ENCODE measurements at places on chromosomes 3 and 15.

- DNase-seq = no peak
These were observed 8.2 kb downstream of the HAPLN3 start for GRCh38 chr15:88887068-88887580.

- no peak for DNase-seq
These were observed 157.9 kb upstream of the HES1 start for GRCh38 chr3:193978030-193978429.

- DNase-seq = no peak
These were observed 2.0 kb upstream of the BHLHE40 start for GRCh38 chr3:4977001-4977852.

DNA sequence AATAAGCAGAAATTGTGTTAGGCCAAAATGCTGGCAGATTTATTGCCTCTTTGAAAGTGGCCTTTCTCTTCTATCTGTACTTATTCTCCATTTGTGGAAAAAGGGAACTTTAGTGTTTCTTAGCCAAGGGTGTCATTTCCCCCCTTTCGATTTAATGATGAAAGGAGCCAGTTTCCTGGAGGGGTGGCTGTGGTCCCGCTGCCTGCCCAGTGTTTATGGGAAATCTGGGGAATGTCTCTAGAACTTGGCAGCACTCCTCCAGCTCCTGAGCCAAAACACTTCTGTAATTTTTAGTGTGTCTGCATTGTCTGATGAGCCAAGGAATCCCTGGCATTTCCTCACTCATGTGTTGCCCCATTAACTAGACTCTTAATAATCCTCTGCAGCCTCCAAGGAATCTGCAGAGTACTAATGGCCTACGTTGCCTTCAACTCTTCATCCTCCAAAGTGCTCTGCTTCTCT, 448.8 kb downstream of the GRM7 start:
- no peak for DNase-seq

DNA sequence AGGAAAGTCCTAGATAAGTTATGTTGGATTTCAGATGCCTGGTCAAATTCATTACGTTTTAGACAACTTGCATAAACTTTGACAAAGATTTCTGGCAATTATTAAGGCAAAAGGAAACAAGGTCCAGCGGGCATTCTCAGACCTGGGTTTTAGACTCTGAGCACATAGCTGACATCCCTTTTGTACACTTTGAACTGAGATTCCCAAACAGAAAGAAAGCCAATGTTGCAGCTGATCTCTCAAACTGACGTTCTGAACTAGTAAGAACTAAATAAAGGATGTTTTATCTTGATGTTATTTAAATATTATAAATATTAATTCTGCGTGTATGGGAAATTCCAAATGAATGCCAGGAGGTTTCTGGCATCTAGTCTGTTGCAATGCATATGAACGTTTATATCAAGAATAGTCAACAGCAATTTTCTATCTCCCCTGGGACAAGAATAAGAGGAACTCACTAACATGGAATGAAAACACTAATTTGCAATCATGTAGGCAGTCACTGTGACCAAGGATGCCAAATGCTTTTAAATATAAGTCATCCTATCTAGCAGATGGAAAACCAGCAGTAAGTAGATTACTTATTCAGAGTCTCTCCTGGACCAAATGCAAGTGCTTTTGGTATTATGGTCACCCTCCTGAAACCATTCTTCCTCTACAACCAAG, 202.1 kb downstream of the GREM1 start:
- DNase-seq = peak; percentile 38

DNA sequence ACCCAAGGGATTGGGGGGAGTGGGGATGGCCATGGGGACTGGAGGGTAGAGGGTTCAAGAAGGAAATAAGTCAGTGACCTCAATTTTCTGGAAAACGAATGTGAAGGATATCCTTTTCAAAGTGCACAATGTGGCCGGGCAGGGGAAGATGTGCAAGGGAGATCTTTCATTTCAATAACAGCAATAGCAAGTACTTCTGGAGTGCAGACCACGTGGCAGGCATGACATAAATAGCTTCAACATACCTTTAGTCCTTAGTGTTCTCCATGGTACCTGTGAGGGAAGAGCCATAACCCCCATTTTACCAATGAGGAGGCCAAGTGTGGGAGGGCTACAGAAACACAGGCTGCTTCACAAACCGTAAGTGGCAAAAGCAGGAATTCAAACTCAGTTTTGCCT, 138.7 kb downstream of the FOXP1 start:
- no peak for DNase-seq

DNA sequence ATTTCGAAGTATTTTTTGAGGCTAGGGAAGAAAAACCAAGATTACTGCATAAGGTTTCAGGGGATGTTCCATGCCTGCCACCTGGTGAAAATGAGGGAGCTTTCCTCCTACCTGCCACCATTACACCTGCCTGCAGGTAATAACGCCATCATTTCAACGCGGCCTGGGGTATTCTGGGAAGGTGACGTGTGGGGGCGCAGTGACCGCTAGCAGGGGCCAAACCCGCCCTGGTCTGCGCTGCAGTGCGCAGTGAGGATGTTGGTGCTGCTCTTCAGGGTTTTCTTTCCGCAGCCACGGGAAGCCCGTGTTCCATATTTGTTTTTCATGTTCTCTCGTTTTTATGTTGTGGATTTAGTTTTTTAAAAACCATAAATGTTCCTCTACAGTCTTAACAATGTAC, 37.4 kb upstream of the SNRPN start:
- no peak for DNase-seq
